Cardiac muscle cell (in vitro differentiated cells and primary cell): ENCODE measurements at places on chromosomes 11 and 22. TPM values are rescaled to one million over a fixed set of nuclear protein-coding genes. Genes with fewer than 3 reads are reported as not detected.

The RRAS2 gene
- polyA plus RNA-seq, result 72.3 and 75.9 TPM in 2 replicates

The UCP2 gene
- polyA plus RNA-seq, result 34.8 and 57.8 TPM in 2 replicates

The KRTAP5-2 gene
- not detected in 2 replicates for polyA plus RNA-seq

The OR4A16 gene
- polyA plus RNA-seq, result not detected in 2 replicates

The ALX4 gene
- polyA plus RNA-seq, result not detected in 2 replicates

The OSBP2 gene
- 21.0 and 32.5 TPM in 2 replicates for polyA plus RNA-seq

The CAPN1 gene
- 118 and 156 TPM in 2 replicates for polyA plus RNA-seq

The STARD10 gene
- 91.4 and 139 TPM in 2 replicates for polyA plus RNA-seq

The BEST1 gene
- polyA plus RNA-seq, result 0.17 and 0.34 TPM in 2 replicates

The DDX10 gene
- 16.0 and 16.4 TPM in 2 replicates for polyA plus RNA-seq

The SLC22A6 gene
- not detected in 2 replicates for polyA plus RNA-seq

The OR52H1 gene
- polyA plus RNA-seq, result 0.43 TPM in 1 of 2 replicates, not detected in the other

The OR51E2 gene
- not detected in 2 replicates for polyA plus RNA-seq

The GGTLC2 gene
- polyA plus RNA-seq, result not detected in 2 replicates

The TIMM10B gene
- polyA plus RNA-seq, result 39.0 and 46.2 TPM in 2 replicates

The MS4A13 gene
- not detected in 2 replicates for polyA plus RNA-seq

The LRRC10B gene
- polyA plus RNA-seq, result 0.62 and 0.65 TPM in 2 replicates

The POU2AF3 gene
- polyA plus RNA-seq, result 0.83 and 1.2 TPM in 2 replicates

The ZNRF3 gene
- 23.8 and 25.5 TPM in 2 replicates for polyA plus RNA-seq

The GDPD4 gene
- not detected in 2 replicates for polyA plus RNA-seq

The MGAT3 gene
- 9.9 and 12.3 TPM in 2 replicates for polyA plus RNA-seq

The CRYBB3 gene
- 0.21 and 0.55 TPM in 2 replicates for polyA plus RNA-seq

The OR8A1 gene
- not detected in 2 replicates for polyA plus RNA-seq

The LINC01488 gene
- 1.1 and 1.5 TPM in 2 replicates for polyA plus RNA-seq

The APOBEC3H gene
- 0.77 and 0.97 TPM in 2 replicates for polyA plus RNA-seq

The LRRC56 gene
- 2.5 and 3.4 TPM in 2 replicates for polyA plus RNA-seq

The FAM181B gene
- 1.0 and 1.4 TPM in 2 replicates for polyA plus RNA-seq

The PGM2L1 gene
- polyA plus RNA-seq, result 4.7 and 10.5 TPM in 2 replicates

The EWSR1 gene
- 328 and 349 TPM in 2 replicates for polyA plus RNA-seq

The BATF2 gene
- polyA plus RNA-seq, result not detected in 2 replicates

The PEX16 gene
- polyA plus RNA-seq, result 29.0 and 38.9 TPM in 2 replicates

The OR5M3 gene
- polyA plus RNA-seq, result not detected in 2 replicates

The THYN1 gene
- 123 and 145 TPM in 2 replicates for polyA plus RNA-seq

The APOL1 gene
- polyA plus RNA-seq, result 0.06 TPM in 1 of 2 replicates, not detected in the other

The CASP5 gene
- polyA plus RNA-seq, result not detected in 2 replicates

The DGCR6 gene
- 41.4 and 44.8 TPM in 2 replicates for polyA plus RNA-seq

The H19 gene
- polyA plus RNA-seq, result 27.7 and 44.5 TPM in 2 replicates
